ENCODE measurements at places on chromosomes 5 and 9.

GRCh38 chr5:177601126-177601525 is 1.2 kb downstream of the B4GALT7 start:
- DNase-seq: no peak

DNA sequence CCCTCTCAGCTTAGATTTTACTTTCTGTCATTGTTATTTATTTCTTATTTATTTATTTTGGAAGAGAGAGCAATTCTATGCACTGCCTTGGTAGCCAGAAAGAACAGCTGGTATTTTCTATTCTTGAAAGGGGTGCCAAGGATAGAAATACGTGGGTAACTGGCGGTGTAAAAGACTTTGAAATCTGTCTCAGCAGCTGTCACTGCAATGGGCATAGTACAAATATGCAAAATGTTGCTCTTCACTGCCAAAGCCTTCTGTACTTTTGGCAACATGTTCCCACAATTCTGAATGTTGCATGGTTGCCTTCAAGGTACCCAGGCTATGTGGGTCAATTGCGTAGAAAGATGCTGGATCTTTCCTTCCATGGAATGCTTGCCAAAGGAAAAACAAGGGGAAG is 230.2 kb upstream of the EDIL3 start:
- no peak for DNase-seq

- DNase-seq: peak; percentile 73
These were observed 1.3 kb downstream of the ANP32B start for GRCh38 chr9:97984188-97985057.

- no peak for DNase-seq
These were observed 39.7 kb downstream of the CHSY3 start for GRCh38 chr5:129943936-129944335.

All from C1 segment of cervical spinal cord (tissue), 14 donors.